ENCODE measurements at places on chromosomes 16 and 17. TPM values are rescaled to one million over a fixed set of nuclear protein-coding genes. Genes with fewer than 3 reads are reported as not detected.

- DNase-seq, result no peak
- no peaks in the 10 kb centered on the region for H3K36me3 ChIP-seq
- no peak overlapping the region for H3K27ac ChIP-seq
- H3K27me3 ChIP-seq, result no peaks in the 10 kb centered on the region
- H3K4me3 ChIP-seq, result no peak overlapping the region
These were observed 115.9 kb downstream of the LITAF start for GRCh38 chr16:11470676-11471415.

DNA sequence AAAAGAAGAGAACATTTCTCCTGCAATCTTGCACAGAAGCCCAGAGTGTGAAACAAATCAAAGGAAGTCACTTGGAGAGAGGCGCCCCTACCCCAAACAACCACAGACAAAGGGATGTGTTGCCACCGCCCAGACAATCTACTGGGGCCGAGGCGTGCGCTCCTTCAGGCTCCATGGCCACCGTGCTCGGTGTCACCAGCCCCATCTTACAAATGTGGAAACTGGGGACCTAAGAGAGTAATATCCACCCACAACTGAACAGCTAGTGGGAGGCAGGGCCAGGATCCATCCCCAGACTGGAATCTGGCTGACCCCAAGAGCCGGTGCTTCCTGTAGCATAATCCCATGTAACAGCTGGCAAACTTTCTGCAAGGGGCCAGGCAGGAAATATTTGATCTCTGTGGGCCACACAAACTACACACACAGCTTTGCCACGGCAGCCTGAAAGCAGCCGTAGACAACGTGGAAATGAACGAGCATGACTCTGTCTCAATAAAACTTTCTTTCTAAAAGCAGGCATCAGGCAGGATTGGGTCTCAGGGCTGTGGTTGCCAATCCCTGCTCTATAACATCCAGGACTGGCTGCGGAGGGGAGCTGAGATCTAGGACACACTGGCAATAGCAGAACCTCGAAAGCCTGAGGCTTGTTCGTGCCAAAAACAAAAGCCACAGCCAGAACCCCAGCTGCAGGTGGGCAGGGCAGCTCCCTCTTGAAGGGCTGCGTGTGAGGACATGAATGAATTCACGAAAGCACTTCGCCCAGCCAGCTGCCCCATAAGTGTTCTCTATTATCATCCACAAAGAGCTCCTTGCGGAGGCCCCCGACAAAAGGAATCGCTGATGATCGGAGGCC, 26.6 kb upstream of the GINS2 start:
- DNase-seq, result no peak
- peaks cover 27% of the 10 kb centered on the region for H3K36me3 ChIP-seq
- no peak overlapping the region for H3K27ac ChIP-seq
- H3K4me3 ChIP-seq, result no peak overlapping the region
- H3K4me1 ChIP-seq, result peaks cover 18% of the 10 kb centered on the region

- H3K4me1 ChIP-seq, result peaks cover 7% of the 10 kb centered on the region
- H3K36me3 ChIP-seq, result peaks cover 62% of the 10 kb centered on the region
- H3K4me3 ChIP-seq, result no peak overlapping the region
These were observed 28.7 kb upstream of the C16orf95 start for GRCh38 chr16:87345726-87346424.

GRCh38 chr16:89410794-89411309, 79.5 kb downstream of the ANKRD11 start:
- H3K4me1 ChIP-seq, result peaks cover 76% of the 10 kb centered on the region
- no peak for DNase-seq
- H3K4me3 ChIP-seq, result peak overlapping the region; percentile 50
- H3K36me3 ChIP-seq, result peaks cover 23% of the 10 kb centered on the region
- H3K27me3 ChIP-seq, result no peaks in the 10 kb centered on the region
- no peak overlapping the region for H3K27ac ChIP-seq

- peaks cover 19% of the 10 kb centered on the region for H3K27me3 ChIP-seq
- H3K4me1 ChIP-seq, result peaks cover 15% of the 10 kb centered on the region
- no peak overlapping the region for H3K27ac ChIP-seq
- peak; percentile 18 for DNase-seq
These were observed 441 bp downstream of the CMTM4 start for GRCh38 chr16:66695935-66696668.

ADAP2 gene
- 16.0 TPM for total RNA-seq

GRCh38 chr16:56862776-56863175, 2.2 kb upstream of the SLC12A3 start:
- H3K27ac ChIP-seq, result peak overlapping the region; percentile 43
- H3K36me3 ChIP-seq, result no peaks in the 10 kb centered on the region
- no peaks in the 10 kb centered on the region for H3K27me3 ChIP-seq
- H3K4me1 ChIP-seq, result peaks cover 44% of the 10 kb centered on the region
